ENCODE measurements at places on chromosomes 7 and 10.

GRCh38 chr7:107891636-107892366 is 818 bp downstream of the DLD start:
- DNase-seq, result no peak

DNA sequence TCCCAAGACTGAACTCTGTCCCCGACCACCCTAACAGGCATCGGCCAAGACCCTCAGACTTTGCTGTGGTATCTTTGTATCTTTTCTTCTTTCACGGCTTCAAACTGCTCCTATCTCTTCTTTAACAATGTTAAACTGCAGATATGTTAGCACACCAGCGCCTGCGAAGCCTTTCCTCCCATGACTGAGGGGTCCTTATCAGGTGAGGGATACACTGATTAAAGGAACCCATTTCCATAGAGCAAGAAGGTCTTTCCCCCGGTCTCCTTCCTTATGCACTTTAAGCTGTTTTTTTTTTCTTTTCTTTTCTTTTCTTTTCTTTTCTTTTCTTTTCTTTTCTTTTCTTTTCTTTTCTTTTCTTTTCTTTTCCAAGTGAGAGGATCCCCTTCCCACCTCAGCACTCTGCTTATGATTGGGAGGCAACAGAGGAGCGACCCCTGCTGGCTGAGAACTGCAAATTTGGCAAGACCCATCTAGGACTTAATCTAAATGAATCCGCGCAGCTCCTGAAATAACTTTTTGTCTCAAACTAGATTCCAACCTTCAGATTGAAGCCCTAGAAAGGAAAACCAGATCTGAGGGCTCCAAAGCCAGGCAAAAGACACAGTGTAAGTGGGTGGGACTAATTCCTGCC is 109.9 kb downstream of the ITGB8 start:
- no peak for DNase-seq

- DNase-seq, result no peak
These were observed 103.1 kb downstream of the KLF6 start for GRCh38 chr10:3681642-3682554.

DNA sequence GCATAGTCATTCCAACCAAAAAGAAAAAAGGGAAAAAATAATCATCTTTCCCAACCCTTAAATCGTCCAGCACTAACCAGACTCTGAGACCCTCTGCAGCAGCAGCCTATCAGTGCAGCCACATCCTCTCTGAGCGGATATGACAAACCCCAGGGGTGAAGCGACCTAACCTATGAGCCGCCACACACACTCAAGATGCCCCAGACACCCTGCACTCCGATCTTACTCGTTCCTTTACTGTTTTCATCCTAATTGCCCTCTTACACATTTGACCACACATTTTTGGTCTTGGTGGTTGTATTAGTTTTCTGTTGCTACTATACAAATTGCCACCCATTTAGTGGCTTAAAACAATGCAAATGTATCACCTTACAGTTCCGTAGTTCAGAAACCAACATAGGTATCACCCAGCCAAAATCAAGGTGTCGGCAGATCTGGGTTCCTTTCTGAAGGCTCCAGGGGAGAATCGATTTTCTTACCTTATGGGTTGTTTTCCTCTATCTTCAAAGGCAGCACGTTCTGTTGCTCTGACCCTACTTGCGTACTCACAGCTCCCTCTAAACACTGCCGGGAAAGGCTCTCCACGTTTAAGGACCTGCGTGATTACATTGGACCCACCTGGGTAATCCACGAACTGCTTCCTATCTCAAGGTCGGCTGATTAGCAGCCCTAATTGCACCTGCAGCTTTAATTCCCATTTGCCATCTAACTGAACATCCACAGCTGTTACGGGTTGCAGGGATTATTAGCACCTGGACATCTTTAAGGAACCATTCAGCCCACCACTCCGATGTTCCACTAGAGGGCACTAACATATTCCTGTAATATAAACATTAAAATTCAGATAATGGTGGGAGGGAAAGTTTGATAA is 37.3 kb upstream of the PRSS1 start:
- DNase-seq, result peak; percentile 69

GRCh38 chr7:157228864-157229422 is 90.2 kb downstream of the UBE3C start:
- DNase-seq, result peak; percentile 14

GRCh38 chr10:54702583-54703485 is 98.2 kb downstream of the PCDH15 start:
- DNase-seq, result no peak

DNA sequence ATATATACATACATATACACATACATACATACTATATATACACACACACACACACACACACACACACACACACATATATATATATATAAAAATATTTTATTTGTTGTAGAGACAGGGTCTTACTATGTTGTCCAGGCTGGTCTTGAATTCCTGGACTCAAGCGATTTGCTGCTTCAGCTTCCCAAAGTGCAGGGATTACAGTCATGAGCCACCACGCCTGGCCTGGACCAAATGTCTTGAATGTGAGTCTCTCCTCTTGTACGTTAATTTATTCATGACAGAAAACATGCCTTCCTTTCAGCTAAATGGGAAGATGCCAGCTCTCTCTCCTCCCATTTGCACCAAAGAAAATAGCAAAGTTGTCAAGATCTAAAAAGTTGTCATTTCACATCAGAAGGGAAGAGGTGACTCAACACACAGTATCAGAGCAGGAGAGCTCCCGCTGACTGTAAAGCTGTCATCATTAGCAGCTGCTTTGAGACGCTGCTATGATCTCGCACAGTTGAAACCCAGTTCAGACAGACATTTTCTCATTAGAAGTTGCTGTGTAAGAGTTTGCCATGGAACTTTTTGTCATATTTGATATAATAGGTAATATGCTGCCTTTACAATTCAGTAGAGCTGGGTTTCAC is 224.3 kb downstream of the SFMBT2 start:
- no peak for DNase-seq
